HepG2 (cell line): ENCODE measurements at places on chromosomes 5 and 9. TPM values are rescaled to one million over a fixed set of nuclear protein-coding genes. Genes with fewer than 3 reads are reported as not detected.

- H3K36me3 ChIP-seq, result no peaks in the 10 kb centered on the region
- no peaks in the 10 kb centered on the region for H3K27me3 ChIP-seq
- DNase-seq, result no peak
- H3K4me3 ChIP-seq, result no peak overlapping the region
These were observed 65.6 kb downstream of the POU5F2 start for GRCh38 chr5:93675460-93676450.

GRCh38 chr9:127854184-127854806 lies at the start of gene ENG:
Gene ENG (minus strand): TSS chr9:127854658. CDS start chr9:127854355, 303 bp downstream.
- peaks cover 70% of the 10 kb centered on the region for H3K4me1 ChIP-seq
- no peaks in the 10 kb centered on the region for H3K27me3 ChIP-seq
- no peaks in the 10 kb centered on the region for H3K36me3 ChIP-seq
- no peak for DNase-seq
- H3K4me3 ChIP-seq, result no peak within 1 kb of the TSS

DNA sequence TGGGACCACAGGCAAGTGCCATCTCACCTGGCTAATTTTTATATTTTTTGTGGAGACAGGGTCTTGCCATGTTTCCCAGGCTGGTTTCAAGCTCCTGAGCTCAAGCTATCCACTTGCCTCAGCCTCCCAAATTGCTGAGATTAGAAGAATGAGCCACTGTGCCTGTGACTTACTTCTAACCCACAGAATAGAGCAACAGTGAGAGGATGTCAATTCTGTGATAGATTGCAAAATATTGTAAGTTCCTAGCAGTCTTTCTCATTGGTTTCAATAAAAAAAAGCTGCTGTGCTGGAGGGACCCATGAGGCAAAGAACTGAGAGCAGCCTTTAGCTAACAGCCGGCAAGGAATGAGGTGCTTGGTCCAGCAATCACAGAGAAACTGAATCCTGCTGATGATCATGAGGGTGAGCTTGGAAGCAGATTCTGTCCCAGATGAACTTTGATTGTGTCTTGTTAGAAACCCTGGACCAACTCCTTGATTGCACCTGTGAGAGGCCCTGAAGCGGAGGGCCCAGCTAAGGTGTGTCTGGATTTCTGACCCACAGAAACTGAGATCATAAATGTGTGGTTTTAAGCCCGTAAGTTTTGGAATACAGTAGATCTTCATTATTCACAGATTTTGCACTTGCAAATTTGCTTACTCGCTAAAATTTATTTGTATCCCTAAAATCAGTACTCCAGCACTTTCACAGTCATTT lies 149.7 kb downstream of the GCNT1 start:
- no peak overlapping the region for H3K4me3 ChIP-seq
- H3K4me1 ChIP-seq, result no peaks in the 10 kb centered on the region; the same call in 1 of the 2 replicates

- H3K27ac ChIP-seq, result no peak overlapping the region
- DNase-seq, result no peak
- H3K4me1 ChIP-seq, result no peaks in the 10 kb centered on the region
- no peak overlapping the region for H3K4me3 ChIP-seq
- H3K27me3 ChIP-seq, result no peaks in the 10 kb centered on the region
These were observed 1239.1 kb downstream of the CDH12 start for GRCh38 chr5:21613971-21614488.

Gene LCN10
- total RNA-seq, result 0.14 and 0.53 TPM in 2 replicates
